ENCODE measurements at places on chromosomes 2 and 18.

DNA sequence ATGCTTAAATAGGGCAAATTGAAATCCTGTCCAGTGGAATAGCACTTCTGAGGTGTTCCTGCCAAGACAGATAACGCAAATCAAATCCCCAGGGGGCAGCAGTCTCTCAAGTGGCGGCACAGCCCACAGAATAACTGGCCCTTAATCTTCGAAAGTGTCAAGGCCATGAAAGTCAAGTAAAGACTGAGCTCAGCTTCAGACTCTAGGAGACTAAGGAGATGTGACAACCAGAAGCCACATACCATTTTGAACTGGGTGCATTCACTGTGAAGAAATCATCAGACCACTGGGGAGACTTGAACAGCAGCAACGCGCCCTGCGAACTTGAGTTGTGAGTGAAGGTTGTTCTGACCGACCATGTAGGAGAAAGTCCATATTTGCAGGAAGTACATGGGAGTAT is 66.0 kb upstream of the ASAP2 start:
- no peak for DNase-seq

DNA sequence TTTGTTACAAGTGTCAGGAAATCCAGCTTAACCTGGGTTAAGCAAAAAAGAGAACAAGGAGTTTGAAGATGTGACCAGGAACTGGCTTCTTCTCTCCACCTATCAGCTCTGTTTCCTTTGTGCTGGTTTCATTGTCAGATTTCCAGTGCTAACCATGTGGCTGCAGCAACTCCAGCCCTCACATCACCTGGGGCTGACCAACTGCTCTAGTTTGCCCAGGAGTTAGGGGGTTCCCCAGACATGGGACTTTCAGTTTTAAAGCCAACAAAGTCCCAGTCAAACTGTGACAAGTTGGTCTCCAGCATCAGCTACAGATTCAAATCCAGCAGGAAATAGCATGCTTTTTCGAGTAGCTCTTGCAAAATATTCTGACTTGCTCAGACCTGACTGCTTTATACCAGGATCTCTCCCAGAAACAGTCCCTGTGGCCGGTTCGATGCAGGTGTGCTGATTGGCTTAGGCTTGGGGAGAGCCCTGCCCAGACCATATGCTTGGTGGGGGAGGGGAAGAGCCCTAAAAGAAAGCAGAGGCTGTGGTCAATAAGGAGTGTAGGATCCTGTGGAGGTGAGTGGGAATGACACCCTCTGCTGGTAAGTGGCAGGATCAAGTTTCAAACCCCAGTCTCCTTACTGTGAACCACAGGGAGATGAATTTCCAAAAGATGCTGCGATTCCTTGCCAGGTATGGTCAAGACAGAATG is 49.5 kb downstream of the KCNE4 start:
- DNase-seq, result no peak

DNA sequence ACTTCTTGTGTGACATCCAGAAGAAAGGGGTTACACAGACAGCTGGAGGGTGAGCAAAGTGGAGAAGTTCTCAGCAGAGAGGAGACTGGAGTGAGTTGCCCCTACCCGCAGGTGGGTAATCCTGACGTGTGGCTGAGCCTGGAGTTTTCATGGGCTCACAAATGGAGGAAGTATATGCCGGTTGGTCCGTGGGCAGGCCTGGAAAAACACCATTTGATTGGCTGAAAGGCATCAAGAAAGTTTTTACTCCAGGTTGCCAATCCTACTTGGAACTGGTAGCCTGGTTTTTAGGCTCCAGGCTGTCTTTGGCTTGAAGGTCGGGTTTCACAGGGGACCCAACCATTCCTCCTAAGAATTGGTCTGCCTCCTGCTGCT is 1177.4 kb upstream of the LRRTM1 start:
- DNase-seq, result no peak

GRCh38 chr2:65662654-65663432 is 230.4 kb upstream of the SPRED2 start:
- DNase-seq, result peak; percentile 20

- no peak for DNase-seq
These were observed 73.5 kb downstream of the KCNF1 start for GRCh38 chr2:10985260-10985659.

DNA sequence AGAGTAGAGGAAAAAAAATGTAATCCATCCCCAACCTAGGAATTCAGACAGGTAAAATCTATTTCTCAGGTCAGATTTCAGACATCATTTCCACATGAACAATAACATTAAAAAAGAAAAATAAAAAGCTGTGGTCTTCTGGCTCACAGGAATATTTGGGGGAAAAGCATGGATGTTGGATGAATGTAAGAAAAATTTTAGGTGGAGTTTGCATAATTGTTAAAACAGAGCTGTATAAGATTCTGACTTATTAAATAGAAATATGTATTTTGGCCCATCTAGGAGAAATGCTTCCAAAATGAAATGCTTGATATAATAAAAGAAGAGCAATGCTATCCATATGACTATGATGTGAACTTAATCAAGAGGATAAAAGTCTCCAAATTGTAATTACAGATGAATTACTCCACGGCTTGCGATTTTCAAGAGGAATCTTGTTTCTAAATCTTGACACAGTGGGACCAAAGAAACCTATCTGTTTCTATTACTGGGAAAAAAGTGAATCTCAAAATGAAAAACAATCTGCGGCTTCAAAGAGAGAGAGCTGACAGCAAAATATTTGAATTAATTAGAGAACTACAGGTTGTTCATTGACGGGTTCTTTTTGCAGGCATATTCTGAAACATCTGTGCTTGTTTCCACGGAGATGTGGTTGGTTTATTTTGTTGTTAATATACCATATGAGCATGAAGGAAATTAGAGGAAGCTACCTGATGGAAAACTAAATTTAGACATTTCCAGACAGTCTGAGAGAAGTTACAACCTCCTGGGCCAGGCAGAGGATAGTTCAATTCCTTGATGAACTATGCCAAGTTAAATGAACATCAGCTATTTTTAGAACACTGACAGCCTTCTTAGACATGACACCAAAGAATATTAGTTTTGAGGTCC is 468.7 kb downstream of the PID1 start:
- no peak for DNase-seq

GRCh38 chr2:47016172-47016913 is 100.7 kb upstream of the MCFD2 start:
- no peak for DNase-seq

DNA sequence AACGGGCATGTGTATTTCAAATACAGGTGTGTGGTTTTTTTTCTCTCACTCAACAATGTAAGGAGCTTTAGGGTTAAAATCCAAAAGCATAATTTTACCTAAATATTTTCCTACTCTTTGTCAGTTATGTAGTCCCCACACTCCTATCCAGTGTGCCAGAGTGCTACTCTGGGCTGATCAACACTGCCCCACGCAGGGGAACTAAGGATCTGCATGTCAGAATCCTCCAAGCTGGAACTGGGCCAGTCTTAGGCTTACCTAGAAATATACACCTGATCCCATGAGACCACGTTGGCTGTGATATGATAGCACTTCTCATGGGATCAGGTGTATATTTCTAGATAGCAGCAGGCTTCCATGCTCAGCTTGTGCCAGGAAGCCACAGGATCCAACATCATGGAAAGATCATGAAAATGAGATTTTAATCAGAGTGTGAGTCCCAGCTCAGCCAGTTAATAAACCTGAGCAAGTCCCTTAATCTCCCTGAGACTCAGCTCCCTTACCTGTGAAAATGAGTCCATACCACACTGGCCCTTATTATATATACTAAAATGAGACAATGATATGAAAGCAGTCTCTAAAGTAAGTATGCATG is 29.7 kb downstream of the CCDC141 start:
- DNase-seq, result no peak

DNA sequence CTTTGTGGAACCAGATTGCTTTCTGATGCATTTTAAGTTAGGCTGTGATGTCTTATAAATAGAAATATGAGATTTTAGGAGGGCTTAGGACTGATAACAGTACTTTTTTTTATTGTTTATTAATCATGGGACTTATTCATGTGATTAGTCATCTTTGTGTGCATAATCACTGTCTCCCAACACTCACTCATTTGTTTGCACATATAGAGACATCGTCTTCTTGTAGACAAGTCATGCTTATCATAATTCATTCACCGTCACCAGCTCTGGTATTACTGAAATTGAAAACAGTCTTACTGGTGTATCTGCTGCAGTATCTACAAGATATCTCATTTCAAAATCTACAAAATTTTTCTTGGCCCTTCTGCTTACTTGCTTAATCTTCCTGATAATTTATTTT is 45.8 kb downstream of the WDR7 start:
- no peak for DNase-seq

DNA sequence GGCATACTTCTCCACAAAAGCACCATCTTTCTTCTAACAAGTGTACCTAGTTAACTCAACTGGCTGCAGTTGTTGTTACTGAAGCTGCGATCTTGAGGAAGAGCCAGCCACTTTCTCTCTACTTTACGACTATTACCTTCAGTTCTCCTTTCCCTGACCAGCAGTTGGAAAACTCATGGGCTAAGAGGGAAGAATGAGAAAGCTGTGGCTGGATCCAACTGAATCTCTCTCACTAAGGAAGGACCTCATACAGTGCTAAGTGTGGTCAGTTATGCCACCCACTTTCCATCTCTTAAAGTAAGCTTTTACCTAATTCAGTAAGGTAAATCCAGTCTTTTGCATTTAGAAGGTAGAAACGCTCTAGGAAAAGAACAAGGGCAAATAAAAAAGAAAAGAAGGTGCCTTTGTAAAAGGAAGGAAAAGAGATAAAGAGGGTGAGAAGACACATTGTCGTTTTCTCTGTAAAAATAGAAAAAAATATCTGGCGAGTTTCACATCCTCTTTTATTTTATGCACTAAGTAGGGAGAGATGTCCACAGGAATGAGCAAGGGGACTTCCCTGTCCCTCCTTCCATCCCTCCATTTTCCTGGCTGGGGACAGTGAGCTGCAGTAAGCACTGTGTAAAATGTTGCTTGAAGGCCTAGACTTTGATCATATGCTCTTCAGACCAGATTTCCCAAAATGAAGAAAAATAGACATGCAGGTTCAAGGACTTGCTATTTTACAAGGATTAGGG is 73.4 kb downstream of the PLEKHM3 start:
- no peak for DNase-seq

DNA sequence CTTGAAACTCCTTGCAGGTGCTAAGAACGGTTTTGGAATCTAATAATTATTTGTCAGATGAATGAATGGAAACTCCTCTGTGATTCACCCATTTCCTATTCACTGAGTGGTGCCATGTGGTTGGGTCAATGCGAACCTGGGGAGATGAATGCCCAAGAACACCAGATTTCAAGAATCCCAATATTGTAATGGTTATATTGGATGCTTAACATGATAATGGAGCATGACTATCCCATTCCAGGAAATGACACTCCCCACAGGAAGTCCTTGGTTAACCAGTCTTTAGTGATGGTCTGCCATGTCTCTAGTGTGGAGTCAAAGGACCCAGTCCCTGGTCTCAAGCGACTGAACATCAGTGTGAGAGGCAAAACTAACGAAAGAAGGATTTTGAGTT is 67.9 kb upstream of the ST3GAL5 start:
- DNase-seq, result no peak

GRCh38 chr2:215828528-215829184 is 184.7 kb downstream of the MREG start:
- DNase-seq, result no peak

DNA sequence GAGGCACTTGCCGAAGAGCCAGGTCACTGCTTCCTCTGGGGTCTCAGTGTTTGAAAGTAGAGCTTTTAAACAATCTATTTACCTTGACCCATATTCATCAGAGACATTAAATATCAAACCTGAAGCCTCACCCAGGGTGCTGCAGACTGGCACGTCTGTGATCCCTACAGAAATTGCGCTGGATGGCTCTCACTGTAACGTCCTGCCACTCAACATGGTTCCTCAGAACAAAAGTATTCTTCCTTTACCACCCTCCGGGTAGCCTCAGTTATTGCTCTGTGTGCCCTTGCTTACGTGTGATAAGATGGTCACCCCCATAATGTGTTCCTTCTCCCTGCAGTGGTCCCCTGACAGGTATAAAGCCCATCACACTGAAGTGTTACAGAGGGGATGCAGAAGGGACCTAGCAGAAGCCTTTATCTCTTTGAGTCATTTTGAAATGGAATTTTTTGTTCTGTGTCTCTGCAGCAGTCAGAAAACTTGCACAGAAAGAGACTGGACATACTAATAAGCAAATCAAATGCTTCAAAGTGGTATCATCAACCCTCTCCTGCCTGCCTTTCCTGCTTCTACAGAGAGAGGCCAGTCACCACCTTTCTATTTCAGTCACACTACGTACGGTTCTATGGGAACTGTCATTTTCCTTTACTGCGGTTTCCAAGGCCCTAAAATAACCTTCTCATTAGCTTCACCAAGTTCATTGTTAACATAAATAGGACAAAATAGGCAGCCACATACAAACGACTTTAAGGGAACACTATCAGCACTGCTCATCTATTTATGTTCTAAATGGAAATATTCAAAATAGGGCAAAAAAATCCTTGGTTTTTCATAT is 86.8 kb downstream of the METTL8 start:
- DNase-seq, result no peak

DNA sequence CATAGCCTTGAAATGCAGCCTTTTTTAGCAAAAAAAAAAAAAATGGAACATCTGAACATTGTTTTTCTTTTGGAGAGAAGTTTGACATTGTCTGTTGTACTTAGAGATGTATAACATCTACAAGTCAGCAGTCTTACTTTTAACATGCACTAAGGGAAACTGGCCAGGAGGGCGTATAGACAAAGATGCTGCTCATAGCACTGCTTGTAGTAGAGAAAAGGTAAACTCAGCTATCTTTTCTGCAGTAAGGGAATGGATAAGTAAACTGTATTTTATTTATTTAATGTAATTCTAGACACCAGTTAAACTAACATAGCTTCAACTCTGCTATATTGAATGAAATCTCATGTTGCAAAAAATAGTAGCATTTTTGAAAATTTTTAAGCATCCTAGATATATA is 489.6 kb downstream of the PTPRM start:
- DNase-seq, result no peak

GRCh38 chr2:49154140-49154539 is at the start of gene FSHR:
Gene FSHR, minus strand, starts transcription at chr2:49154515. Its CDS starts 98 bp downstream, at chr2:49154417.
- DNase-seq, result no peak

- no peak for DNase-seq
These were observed 162.4 kb downstream of the SMAD7 start for GRCh38 chr18:48788373-48788772.

DNA sequence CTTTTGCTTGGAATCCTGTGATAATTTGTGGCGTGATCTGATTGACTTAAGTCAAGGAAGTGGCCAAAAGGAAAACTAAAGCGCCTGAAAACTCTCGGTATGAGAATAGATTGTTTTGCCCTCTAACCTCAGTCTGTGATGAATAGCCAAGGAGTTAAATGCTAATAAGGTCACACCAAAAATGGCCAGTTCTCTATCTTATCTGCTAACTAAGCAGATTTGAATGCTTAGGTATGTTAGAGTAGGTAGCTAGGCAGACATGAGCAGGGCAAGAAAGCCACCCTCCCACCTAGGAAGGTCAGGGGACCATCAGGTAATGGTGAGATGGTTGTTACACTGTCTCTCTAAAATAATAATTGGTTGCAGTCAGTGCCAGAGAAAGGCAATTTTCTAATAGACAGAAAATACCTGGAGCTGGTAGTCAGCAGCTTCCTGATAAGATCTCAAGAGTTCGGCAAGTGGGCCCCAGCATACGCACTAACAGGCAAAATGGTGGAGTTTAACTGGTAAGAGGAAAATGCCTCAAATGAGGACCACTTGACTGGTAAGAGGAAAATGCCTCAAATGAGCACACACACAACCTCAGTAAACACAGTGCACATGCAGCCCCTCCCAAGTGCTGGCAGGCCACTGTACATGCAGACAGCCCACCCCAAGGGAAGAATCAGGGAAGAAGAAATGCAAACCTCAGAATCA is 468.4 kb downstream of the MBD2 start:
- DNase-seq, result no peak
